Stimulated activated CD8-positive, alpha-beta memory T cell treated with anti-CD3 and anti-CD28 coated beads, Interleukin-7, amount 100 ng/mL, for 4 hours (primary cell): ENCODE measurements at places on chromosomes 6 and 20.

DNA sequence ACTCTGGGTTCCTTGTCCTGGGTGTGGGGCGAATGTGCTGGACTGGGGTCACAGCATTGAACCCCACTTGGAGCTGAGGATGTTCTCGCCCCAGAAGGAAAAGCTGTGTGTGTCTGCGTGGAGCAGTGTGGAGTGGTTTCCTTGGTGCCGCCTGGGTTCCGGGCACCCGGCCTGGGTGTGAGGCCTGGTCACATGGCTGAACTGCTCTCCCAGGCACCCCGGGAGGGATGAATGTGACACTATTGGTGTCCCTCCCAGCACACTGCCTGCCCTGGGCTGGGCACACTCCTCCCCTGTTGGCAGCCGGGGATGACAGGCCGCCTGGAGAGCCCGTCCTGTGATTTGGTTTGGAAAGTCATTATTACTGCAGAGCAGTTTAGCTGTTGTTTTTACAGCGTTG is 12.3 kb downstream of the MYT1 start:
- DNase-seq: no peak

GRCh38 chr20:23419995-23420901 is 1.0 kb downstream of the NAPB start:
- peak; percentile 56 for DNase-seq

GRCh38 chr6:148053209-148053608 is 289.4 kb upstream of the SASH1 start:
- DNase-seq: no peak

DNA sequence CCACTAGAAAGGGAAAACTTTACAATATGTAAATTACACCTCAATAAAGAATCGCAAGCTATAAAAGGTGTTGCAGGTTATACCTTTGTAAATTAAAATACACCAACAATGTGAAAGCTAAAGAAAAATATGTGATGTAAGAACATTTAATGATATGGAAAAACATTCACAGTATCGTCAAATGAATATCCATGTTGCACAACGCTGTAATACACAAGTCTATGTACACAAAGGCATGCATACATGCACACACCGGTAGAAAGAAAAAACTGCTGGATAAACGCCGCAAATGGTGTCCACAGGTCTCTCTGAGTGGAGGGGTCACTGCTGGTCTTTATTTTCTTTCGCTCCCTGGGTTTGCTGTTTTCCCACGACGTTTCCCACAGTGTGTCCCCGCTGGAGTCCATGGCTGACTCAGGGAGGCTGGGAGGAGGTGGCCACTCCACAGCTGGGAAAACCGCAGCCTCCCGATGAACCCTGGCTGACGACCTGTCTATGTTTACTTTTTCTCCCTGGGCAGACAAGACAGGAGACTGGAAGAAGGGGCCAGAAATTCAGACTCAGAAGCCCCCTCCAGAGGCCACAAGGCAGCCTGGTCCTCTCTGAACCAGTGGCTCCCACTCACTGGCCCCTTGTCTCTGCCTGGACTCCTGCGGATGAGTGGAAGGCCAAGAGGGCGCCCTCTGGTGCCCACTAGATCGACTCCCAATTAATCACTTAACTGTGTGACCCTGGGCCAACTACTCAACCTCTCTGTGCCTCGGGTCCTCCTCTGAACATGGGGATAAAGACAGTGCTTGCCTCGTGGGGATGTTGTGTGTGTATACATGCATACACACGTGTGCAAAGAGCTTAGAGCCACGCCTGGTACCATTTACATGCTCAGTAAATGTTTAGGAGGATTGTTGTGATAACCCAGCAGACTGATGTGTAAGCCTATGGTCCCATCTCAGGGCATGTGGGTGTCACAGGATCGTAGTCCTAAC is 12.8 kb upstream of the BPI start:
- DNase-seq: no peak

DNA sequence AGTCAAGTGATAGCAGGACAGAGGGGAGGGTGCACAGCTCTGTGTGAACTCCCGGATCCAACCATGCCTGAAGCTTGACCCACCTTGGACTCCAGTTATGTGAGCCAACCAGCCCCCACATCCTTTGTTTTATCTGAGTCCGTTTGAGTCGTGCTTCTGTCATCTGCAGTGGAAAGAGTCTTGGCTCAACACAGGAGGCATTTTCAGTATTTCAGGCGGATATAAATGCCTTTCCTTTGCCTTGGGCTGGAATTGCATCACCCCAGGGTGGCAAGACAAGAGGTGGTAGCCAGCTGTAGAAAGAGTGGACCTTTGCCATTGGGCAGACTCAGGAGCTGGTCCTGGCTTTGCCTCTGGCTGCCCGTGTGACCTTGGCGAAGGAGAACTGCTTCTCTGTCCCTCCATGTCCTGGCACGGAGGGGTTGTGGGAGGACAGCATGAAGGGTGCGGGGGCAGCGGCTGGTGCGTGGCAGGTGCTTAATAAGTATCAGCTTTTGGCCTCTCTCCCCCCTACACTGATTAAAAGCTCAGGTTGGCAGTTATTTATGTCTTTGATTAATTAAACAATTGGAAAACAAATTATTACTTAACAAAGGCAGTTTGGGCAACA is 42.6 kb upstream of the APCDD1L start:
- DNase-seq: no peak

GRCh38 chr20:5677389-5677788 is 72.8 kb upstream of the SHLD1 start:
- no peak for DNase-seq

DNA sequence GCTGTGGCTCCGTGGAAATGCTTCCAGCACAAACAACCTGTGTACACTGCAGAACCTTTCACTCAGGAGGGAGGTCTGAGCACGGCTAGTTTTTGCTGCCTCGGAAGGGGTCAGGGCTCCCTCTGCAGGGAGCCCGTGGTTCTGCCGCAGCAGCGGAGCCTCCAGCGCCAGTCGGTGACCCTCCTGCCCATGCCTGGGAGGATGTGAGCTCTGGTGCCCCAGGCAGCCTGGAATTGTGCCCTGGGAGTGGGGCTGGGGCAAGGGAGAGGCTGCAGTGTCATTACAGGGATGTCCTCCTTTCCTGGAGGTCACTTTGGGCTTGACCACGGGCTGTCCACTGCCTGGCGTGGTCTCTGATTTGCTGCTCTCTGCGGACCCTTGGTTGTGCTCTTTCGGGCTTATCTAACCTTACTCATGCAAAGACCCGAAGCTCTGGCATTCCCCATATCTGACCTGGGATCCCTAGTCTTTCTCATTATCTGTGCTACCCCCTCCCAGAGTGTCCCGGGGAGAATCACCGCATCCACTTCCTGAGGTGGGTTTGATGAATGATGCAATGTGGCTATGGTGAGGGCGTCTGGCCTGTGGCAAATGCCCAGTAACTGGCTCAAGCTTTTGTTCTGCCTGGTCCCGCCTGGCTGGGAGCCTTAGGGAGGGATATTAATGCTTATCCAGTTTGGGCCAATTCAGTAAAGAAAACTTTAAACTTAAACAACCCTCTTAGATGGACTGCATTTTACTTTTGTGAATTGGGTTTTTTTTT is 59.6 kb upstream of the TAGAP start:
- DNase-seq: peak; percentile 57

DNA sequence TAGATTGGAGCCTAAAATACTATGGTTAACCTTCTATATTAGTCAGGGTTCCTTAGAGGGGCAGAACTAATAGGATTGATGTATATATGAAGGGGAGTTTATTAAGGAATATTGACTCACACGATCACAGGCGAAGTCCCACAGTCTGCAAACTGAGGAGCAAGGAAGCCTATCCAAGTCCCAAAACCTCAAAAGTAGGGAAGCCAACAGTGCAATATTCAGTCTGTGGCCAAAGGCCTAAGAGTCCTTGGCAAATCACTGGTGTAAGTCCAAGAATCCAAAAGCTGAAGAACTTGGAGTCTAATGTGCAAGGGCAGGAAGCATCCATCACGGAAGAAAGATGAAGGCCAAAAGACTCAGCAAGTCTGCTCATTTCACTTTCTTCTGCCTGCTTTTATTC is 133.5 kb upstream of the ADGRF1 start:
- no peak for DNase-seq

DNA sequence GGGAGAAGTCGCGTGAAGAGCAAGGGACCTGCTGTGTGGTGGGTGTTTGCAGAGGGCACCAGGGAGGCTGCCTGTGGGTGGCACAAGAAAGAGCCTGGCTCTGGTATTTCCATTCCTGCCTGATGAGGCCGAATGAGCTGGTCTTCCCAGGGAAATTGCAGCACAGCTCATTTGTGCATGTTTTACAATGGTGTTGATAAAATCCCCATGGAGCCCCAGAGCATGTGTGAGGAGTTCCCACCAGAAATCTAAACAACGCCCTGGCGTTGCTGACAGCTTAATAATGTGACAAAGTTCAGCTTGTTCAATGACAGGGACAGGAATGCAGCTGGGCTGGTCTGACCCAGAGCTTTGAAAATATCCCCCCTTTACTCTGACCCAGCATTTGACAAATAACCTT is 135.5 kb downstream of the CLIC5 start:
- DNase-seq: no peak

- DNase-seq: no peak
These were observed 481.1 kb downstream of the BMP2 start for GRCh38 chr20:7248281-7249201.

DNA sequence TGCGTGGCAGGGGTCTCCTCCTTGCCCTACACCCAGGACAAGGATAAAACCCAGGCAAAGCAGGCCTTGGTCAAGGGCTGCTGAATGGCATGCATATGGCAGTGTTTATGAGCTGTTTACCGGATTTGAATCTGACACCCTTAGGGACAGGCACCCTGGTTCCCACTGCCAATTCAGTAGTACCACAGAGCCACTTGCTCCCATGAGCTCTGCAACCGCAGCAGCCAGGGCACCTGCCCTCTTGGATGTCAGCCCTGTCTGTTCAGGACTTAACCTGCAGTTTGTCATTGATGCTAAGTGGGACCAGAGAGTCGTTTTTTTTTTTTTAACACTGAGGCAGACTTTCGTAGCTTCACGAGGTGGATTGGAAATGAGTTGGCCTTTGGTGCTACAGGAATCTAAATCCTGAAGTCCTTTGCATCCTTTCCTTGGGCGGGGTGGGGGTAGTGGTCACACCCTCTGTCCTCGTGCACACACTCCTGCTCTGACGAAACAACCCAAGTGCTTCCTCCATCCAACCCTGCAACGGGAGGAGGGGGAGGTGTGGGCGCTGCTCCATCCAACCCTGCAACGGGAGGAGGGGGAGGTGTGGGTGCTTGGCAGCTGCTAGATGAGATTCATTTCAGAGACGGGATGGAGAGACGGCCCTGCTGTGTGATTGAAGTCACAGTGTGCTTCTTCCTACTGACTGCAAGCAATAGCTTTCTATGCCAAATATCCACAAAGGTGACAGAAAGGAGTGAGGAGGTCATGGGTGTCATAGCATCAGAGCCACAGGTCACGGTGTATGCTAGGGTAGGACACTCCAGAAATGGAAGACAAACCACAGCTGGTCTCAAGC is 166.5 kb downstream of the SMOC2 start:
- DNase-seq: no peak

DNA sequence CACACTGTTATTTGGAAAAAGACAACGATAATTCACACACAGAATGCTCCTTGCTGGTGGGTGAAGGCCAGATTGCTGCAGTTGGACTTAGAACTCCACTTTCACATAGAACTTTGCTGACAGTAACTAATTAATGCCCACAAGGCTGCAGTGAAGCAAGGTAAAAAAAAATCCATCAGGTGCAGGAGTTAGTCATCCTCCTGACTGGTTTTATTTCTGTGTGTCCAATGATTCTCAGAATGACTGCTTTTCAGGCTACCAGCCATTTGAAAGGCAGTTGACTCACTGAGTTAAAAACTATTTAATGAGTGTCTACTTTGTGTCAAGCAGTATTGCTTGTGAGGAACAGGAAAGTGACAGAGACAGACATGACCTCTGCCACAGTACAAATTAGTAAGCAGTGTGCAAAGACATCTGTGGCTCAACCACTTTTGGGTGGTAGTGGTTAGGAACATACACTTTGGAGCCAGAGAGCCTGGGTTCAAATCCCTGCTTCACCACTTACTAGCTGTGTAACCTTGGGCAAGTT is 41.9 kb downstream of the ELOVL5 start:
- no peak for DNase-seq

DNA sequence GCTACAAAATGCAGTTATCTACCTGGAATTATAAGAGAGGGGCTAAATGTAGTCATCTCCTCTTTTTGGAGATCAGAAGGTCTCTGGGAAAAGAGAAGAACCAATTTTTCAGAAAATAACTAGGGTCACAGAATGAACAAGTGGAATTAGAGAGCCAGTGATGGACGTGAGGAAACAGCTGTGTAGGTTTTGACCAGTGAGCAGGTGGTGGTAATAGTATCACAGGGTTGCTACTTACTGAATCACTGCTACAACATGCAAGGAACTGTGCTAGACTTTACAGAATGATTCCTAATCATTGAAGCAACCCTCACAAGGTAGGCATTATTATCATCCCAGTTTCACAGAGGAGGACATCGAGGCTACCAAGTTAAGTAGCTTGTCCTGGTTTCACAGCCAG is 1.7 kb downstream of the ATP6V1G2 start:
- no peak for DNase-seq

DNA sequence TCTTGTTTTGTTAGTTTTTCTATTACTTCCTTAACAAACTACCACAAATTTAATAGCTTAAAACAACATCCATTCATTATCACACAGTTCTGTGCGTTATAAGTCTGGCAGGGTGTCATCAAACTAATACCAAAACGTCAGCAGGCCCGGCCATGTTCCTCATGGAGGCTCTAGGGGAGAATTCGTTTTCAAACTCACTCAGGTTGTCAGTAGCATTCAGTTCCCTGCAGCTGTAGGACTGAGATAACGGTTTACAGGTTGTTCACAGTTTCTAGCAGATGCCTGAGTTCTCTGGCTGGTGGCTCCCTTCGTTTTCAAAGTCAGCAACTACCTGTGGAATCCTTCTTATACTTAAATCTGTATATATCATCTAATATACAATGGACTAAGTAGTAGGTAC is 72.5 kb upstream of the PRSS16 start:
- DNase-seq: no peak

GRCh38 chr6:87641065-87641692 is 51.2 kb downstream of the ORC3 start:
- no peak for DNase-seq

- no peak for DNase-seq
These were observed 615.0 kb downstream of the HDGFL1 start for GRCh38 chr6:23184351-23184750.

DNA sequence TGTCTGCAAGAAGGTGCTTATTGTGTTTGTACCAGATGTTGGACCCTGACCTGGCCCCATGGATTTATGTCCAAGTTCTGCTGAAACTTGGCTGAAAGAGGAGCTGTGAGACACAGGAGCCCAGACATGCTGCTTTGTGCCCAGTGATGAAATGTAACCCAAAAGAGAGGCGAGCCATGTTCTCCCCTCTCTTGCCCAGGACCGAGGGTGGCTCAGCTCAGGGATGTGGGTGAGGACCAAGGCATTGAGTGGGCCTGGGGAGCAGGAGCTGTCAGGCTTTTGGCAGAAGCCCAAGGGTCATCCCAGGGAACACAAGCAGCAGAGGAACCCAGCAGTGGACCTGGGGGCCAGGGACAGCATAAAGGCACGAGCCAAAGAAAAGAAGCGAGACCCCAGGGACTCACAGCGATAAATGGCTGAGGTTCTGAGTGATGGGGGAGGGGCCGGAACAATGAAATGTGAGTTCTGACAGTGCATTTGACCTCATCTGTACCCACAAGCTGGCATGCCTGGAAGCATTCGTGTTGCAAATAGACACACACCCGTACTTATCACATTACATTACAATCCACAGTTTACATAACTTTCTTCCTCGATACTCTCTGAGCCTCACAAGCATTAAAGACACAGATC is 363.4 kb upstream of the JARID2 start:
- no peak for DNase-seq

GRCh38 chr6:167093922-167094432 is 28.9 kb upstream of the CCR6 start:
- DNase-seq: peak; percentile 74
